ENCODE measurements at places on chromosomes 7 and 10.

GRCh38 chr10:70444744-70445143, 3.3 kb upstream of the NODAL start:
- no peak for DNase-seq

DNA sequence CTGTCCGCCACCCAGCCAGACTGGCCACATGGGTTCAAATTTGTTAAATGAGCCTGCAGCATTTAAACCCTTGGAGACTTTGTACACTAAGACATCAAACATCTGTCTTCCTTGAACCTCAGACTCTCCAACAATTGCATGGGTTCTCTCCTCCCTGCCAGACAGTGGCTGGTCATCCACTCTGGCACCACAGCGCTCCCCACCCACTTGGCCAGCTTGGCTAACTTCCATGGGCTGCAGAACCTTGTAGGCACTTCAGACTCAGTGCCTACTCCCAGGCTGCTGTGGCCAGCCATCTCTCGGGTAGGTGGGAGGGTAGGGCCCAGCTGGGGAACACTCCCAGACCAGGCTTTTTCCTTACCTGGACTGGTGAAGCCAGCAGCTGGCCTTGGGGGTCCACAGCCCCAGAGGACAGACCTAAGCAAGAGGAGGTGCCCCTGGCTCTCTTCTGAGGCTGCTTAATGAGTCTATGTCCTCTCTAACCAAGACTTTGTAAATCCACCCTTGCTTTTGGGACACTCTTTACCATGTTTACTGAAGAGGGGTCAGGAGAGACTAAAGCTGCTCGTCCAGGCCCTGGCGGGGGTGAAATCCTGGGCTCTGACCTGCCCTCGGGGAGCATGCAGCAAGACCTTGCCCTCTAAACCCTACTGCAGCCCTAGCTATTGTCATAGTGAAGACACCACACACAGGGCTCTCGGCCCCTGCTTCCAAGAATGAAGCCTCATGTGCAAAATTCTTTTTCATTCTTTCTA, 82.7 kb downstream of the ARHGAP22 start:
- DNase-seq, result no peak

DNA sequence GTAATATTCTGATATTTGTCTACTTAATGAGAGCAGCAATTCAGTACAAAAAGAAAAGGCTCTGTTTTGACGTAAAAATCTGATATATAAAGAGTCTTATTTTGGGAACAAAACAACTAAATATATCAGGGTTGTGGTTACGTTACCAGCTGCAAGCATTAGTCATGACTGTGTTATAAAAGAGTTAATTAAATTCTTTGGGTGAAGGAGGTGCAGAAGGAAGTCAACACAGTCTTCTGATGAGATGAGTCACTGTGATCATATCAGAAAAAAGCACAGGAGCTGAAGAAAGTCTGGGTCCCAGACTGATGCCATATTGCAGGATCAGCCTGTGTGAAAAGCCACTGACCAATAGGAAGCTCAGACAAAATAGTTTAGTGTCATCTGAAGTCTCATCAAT, 234.3 kb upstream of the TEX47 start:
- no peak for DNase-seq

GRCh38 chr10:60733826-60734225, 44.5 kb upstream of the CDK1 start:
- DNase-seq, result no peak

DNA sequence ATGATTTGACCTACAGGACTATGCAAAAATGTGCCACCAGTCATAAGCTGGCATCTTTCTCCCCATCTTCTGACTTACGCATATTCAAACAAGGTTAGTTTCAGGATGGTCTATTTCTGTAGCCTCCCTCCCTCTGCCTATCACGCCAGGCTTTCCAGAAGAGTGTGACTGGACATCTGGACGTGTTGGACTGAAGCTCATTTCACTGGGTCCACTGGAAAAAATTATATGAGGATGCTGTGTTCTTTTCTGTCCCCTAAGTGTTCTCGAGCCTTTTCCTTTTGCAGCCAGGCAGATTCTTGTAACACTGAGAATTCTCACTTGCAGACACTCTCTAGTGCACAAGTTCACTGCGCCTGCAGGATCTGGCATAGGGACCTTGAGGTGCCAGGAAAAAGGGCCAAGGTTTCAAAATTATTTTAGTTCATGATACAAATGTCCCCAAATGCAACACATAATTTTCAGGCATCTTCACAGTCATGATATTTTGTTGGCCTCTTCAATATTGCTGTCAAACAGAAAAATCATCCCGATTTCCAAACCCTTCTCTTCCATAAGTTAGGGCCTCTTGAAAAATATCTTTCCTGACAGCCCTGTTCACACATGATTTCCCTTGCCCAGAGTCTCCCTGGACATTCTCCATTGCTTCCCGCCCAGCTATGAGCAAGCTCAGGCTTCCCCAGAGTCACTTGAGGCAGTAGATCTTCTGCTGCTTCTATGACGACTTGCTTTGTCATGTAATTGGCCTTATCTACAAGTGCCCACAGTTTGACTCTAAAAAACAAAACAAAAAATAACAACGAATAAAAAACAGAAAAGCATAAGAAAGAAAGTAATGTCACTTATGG, 170.4 kb downstream of the BMPER start:
- DNase-seq, result no peak

DNA sequence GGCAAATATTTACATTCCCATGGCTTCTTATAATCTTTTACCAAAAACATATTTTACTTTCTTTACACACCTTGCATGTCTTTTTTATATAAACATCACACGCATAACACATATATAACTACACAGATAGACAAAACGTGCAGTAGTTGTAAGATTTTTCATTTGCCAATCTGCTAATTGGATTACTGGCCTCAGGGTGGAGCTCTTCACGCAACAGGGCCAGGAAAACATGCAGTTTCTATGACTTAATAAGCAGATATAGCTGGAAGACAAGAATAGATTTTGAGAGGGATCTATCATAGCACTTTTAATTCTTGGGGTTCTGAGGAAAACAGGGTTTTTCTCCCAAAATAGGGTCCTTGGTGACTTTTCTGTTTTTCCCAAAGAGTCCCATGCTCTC, 12.7 kb downstream of the ACADSB start:
- no peak for DNase-seq

DNA sequence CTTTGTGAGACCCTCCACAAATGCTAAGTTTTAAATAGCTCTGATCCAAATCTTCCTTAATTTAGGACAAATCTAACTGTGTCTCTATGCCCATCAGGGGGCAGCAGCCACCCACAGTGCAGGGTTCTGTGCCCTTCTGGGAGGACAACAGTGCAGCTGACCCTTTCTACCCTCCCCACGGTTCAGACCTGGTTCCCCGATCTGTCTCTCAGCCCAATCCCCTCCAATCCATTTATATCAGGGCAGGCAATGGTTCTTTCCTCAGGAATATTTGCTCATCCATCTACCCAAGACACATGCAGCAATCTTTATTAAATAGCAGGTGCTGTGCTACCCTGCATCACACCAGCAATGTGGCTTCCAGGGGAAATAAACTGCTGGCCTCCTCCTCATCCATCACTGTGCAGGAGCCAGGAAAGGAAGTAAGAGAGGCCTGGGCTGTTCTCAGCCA, 4.0 kb upstream of the RBM28 start:
- no peak for DNase-seq

GRCh38 chr10:102713539-102713813, 721 bp downstream of the ARL3 start:
- DNase-seq, result peak; percentile 52

- peak; percentile 62 for DNase-seq
Measured at GRCh38 chr10:101968940-101969321, 87.0 kb downstream of the ARMH3 start.

DNA sequence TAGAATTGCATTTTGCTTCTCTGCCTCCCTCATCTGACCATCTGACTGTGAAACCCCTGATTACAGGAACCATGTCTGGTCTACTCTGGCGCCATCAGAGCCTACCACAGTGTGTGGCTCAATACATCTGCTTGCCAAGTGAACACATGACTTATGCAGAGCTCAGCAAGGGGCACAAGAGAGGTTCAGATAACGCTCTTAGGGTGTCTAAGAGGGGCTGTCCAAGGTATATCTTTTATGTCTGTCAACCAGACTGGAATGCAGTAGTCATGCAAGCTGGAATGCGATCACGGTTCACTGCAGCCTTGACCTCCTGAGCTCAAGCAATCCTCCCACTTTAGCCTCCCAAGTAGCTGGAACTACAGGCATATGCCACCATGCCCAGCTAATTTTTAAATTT, 10.3 kb upstream of the RRP12 start:
- no peak for DNase-seq

DNA sequence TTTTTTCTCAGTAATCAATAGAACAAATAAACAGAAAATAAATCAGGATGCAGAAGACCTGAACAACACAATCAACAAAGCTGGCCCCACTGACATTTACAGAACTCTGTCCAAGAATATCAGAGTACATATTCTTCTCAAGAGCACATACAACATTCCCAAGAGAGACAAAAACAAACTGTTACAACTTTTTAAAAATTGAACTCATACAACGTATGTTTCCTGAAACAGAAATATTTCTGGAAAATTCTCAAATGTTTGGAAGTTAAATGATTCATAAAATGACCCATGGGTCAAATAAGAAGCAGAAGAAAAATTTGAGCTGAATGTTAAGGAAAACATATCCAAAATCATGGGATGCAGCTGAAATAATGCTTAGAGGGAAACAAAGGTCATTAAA, 93.9 kb upstream of the VIPR2 start:
- no peak for DNase-seq

GRCh38 chr7:95190515-95190914, 133.8 kb downstream of the PON1 start:
- DNase-seq, result no peak

- no peak for DNase-seq
Measured at GRCh38 chr10:35881320-35881719, 239.2 kb upstream of the FZD8 start.

GRCh38 chr10:75744261-75744660, 312.8 kb downstream of the LRMDA start:
- no peak for DNase-seq

GRCh38 chr7:157977717-157978496, 609.7 kb downstream of the PTPRN2 start:
- no peak for DNase-seq

GRCh38 chr10:102511583-102512274, 8.0 kb downstream of the SUFU start:
- DNase-seq, result peak; percentile 44

DNA sequence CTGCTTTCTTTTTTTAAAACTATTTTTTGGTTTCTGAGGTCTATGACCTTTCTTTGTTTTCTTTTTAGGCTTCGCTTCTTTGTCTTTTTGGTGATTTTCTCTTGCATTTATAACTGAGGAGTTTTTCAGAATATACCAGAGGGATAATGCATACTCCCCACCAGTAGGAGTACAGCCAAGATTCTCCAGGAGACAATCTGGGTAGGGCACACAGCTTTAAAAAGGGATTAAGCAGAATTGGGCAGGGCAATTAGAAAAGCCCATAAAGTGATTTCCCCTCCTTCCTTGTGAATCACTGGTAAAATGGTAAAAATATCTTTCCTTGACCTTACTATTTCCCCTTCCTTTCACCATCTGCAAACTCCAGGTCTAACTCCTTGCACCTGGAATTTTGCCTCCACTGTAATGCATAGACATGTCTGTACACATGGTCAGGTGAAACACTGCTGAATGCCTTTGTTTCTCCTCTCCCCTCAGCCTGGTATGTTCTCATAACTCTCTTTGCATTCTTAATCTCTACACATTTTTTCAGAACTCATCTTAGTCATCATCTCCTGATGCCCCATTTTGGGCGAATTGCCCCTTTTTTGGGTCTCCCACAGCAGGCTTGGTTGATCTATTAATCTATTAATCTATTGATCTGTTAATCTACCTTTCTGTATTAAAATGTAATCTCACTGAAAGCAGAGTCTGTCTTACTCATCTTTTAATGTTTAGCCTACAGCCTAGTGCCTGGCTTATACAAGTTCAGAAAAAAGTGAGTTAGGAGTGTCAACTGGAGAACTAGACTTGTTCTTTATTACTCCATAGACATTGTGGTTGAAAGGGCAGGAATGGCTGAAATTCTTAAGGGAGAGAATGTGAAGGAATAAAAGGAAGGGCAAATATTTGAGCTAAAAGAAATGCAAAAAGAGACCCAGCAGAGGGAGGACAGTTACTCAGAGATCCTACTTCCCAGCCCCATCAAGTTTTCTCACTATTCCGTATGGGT, 64.6 kb downstream of the MDFIC start:
- DNase-seq, result no peak

DNA sequence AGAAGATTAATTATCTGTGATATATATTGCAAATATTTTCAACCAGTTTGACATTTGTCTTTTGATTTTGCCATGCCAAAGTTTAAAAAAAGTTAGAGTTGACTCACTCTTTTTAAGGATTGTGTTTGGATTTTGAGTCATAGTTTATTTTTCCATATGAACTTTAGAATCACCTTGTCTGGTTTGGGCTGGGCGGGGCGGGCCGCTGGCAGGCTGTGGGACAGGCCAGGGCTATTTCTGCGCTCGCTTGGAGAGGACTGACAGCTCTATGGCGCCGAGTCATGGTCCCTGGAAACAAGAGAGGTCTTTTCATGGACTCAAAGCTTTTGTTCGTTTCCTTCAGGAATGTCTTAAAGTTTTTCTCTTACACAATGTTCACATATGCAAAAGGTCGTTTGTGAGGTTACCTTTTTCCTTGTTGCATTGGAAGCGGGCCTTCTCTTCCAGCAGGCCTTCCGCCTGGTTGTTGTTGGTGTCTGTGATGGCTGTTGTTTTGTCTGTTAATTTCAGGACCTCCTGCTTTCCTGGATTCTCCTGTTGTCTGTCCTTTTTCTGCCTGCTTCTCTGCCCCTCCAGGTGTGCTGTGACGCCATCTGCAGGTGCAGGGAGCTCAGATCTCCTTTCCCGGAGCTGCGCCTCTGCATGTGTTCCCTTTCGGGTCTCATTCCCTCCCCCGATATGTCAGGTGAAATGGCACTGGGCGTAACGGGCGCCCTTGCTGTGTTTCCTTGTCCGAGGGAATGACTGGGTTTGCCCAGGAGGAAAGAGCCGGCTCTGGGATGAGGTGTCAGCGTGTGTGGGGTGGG, 53.8 kb downstream of the INPP5A start:
- DNase-seq, result no peak

DNA sequence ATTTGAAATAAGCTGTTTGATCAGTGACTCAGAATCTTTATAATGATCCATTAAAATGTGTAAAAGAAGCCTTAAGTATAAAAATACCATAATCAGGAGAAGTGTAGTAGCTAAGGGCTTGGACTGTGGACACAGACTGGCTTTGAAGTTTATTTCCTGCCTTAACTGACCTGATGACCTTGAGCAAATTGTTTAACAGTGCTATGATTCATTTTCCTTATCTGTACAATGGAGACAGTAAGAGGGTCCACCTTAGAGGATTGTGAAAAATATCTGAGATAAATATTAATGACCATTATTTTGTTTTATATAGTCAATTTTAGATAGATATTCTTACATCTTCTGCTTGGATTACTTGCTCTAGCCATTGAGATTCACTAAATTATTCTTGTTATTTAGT, 13.3 kb upstream of the RPA3 start:
- no peak for DNase-seq
